ENCODE measurements at places on chromosomes 12 and 14.

DNA sequence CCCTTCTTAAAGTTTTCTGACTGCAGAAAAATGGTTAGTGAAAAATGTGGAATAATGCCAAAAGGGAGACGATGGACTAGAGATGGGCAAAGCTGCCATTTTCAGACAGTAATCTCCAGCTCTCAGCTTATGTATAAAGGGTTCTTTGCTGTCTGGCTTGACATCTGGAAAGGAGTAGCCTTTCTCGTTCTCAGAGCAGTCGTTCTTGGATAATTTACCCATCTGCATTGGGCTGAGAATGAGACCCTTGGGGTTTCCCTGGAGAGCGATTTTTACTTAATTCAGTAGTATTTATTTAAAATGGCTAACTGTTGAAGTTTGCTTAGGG, 1.2 kb downstream of the NUDT4 start:
- no peak for DNase-seq

DNA sequence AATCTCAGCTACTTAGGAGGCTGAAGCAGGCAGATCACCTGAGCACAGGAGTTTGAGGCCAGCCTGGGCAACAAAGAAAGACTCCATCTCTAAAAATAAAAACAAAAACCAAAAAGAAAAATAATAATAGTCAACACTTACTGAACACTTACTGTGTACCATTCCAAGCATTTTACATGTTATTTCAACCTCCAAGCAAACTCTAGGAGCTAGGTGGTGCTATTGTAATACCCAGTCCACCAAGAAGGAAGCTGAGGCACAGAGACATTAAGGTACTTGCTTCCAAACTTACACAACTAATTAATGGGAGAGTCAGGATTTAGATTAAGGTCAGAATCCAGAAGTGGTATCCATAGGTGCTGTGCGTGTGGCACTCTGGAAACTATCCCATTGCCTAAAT, 13.7 kb upstream of the OR6J1 start:
- no peak for DNase-seq

GRCh38 chr12:50734409-50735263, 29.3 kb upstream of the ATF1 start:
- no peak for DNase-seq

DNA sequence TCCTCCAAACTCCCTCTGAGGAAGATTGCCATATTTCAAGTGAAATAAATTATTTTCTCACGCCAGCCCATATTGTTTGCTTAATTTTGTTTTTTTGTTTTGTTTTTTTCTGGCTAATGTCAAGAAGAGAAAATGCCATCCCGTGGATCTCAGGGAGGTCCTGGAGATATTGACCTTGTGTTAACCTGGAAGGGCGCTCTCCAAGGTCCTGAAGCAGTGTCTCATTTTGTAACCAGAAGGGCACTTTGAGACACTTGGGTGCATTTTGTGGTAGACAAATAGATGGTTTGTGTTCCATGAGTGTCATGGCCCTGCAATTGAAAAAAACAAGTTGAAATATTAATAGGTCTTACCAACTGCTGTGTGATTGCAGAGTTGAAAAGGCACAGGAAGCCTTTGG, 268.9 kb downstream of the SUDS3 start:
- no peak for DNase-seq

- DNase-seq, result no peak
These were observed 1.6 kb downstream of the C12orf42 start for GRCh38 chr12:103494051-103494733.
